Forelimb muscle (tissue), 1 donor: ENCODE measurements at places on chromosomes 4 and X. TPM values are rescaled to one million over a fixed set of nuclear protein-coding genes. Genes with fewer than 3 reads are reported as not detected.

Gene GPR34
- polyA plus RNA-seq = 5.7 TPM

Gene PTPN13
- polyA plus RNA-seq = 3.6 TPM

GRCh38 chr4:30396772-30397475, 323.2 kb upstream of the PCDH7 start:
- no peak for DNase-seq

DNA sequence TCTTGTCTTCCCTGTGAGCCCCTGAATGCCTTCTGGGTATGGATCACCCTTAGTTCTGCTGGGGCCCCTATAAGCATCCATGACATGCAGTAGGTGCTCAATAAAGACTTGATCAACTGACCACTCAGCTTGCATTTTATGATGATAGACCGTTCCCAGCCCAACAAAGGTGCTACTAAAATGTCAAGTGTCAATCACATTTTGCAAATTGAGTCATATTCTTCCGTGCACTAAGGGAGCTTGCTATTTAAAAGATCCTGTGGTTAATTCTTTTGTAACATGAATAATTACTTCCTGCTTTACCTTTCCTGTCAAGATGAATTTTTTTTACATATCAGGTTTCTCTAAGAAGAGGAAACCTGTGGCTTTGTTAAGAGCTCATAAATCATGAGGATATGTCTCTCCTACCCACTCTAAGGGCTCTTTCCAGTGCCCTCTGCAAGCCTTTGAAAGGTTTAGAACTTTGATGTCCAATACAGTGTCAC, 47.6 kb downstream of the SH3KBP1 start:
- DNase-seq = no peak

GRCh38 chr4:46388857-46389256, 1.1 kb downstream of the GABRA2 start:
- no peak for DNase-seq

DNA sequence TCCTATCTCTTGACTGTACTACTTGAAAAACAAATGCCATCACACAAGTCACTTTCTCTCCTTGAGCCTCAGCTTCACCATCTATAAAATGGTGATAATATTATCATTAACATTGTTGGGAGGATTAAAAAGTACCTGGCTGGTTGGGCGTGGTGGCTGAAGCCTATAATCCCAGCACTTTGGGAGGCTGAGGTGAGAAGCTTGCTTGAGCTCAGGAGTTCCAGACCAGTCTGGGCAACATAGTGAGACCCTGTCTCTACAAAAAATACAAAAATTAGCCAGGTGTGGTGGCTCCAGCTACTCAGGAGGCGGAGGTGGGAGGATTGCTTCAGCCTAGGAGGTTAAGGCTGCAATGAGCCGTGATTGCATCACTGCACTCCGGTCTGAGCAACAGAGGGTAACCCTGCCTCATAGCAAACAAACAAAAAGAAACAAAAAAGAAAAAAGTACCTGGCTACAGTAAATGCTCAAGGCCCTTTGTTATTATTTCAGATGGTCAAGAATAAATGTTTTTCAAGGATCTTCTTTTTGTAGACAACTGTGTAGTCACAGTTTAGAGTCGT, 120.3 kb downstream of the CHRNA9 start:
- no peak for DNase-seq

GRCh38 chr4:142331646-142332045, 514.5 kb downstream of the INPP4B start:
- no peak for DNase-seq
